Right forelimb (tissue), 1 donor: ENCODE measurements at places on chromosomes 1 and 21.

- no peak for DNase-seq
Measured at GRCh38 chr1:222096883-222097282, 355.0 kb upstream of the DUSP10 start.

- DNase-seq = no peak
Measured at GRCh38 chr1:89622895-89623294, 10.0 kb upstream of the LRRC8C start.

GRCh38 chr1:8010080-8010664, 15.9 kb downstream of the ERRFI1 start:
- DNase-seq = no peak

DNA sequence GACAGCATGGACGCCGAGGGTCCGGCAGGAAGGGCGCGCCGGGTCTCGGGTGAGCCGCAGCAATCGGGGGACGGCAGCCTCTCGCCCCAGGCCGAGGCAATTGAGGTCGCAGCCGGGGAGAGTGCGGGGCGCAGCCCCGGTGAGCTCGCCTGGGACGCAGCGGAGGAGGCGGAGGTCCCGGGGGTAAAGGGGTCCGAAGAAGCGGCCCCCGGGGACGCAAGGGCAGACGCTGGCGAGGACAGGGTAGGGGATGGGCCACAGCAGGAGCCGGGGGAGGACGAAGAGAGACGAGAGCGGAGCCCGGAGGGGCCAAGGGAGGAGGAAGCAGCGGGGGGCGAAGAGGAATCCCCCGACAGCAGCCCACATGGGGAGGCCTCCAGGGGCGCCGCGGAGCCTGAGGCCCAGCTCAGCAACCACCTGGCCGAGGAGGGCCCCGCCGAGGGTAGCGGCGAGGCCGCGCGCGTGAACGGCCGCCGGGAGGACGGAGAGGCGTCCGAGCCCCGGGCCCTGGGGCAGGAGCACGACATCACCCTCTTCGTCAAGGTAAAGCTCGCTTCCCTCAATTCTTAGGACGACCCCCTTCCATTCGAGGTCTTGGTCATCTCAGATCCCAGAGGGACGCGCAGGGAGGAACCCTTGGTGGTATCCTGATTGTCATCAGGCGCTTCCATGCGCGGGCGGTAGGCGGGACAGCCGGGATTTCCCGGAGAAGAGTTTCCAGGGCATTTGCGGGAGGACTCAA, 1.6 kb downstream of the CLIC6 start:
- DNase-seq = no peak

DNA sequence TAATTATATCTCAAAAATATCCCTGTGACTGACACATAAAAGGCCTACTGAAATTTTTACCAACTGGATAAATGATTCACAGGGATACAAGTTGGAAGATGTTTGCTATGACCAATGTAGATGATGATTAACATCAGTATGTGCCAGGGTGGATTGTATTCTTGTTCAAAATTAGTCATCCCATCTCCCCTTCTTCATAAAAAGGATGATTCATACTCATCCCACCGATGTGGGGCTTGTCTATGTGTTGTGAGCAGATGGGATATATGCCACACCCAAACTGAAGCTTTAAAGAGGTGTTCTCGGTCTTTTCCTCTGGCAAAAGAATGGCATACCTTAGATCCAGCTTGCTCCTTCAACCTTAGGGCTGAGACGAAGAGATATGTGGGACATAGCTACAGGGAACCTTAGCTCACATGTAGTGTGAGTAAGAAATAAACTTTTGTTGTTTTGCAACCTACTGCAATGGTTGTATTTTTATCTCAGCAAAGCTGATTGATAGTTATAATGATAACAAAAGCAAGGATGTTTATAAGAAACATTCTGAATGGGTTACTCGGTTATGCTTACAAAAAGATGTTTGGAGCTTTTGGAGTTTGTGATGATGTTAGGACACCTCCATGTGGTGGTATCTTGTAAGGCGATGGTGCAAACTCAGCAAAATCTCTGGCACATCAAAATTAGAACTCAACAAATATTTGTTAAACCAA, 29.4 kb downstream of the SPATA17 start:
- DNase-seq = no peak

DNA sequence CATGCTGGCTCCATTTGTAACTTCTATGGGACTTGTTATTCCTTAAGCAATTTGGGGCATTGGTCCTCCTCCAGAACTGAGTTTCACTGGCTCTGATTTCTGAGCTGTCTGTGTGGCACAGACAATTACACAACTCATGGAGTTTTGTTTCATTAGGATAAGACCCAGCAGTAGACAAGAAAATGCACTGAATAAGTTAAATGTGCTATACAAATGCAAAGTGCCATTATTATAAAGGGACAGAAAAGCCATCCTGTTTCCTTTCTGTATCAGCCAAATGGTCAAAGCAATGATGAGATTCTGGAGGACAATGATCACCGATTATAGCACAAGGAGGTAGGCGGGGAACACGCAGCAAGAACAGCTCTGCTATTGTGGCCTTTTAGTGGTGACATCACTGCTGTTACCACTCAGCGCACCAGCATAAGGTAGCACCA, 81.9 kb downstream of the CNIH3 start:
- no peak for DNase-seq

- no peak for DNase-seq
Measured at GRCh38 chr1:211619033-211619996, 40.4 kb upstream of the SLC30A1 start.

- DNase-seq = no peak
Measured at GRCh38 chr21:16594191-16594590, 864.4 kb downstream of the USP25 start.

GRCh38 chr1:66679140-66679539, 73.1 kb upstream of the DYNLT5 start:
- no peak for DNase-seq

GRCh38 chr1:21550097-21550496, 40.9 kb downstream of the ALPL start:
- DNase-seq = no peak

DNA sequence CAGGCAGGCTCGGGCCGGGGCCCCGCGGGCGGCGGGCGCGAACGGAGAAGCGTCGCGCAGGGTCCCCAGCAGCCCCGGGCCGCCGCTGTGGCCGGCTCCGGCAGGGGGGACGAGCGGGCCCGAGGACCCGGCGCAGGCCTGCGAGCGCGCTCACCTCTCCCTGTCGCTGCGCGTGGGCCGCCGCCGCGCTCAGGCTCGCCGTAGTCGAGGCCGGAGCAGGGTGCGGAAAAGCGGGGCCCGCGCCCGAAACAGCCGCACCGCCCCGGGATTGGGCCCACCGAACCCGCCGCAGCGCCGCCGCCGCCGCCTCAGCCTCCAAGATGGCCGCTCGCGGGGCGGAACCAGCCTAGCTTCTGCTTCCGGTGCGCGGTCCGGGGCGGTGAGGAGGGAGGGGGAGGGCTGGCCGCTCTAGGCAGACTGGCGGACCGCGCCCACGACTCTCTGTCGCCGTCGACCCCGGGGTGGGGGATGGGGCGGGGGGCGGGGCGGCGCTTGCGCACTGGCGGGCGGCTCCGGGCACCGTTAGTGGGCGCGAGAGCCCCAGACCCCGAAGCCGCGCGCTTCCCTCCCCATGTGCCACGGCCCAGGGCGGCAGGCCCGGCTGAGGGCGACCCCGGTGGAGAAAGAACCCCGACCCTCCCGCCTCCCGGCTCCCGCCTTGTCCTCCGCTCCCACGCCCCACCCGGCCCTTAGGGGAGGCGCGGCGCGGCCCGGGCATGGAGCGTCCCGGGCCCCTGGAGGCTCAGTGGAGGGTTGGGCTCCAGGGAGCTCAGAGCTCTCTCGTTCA, at the start of gene UBE2J2:
TSS of gene UBE2J2 (minus strand) at position 343 of the 787 bp plus-strand sequence. CDS start 5,862 bp downstream, outside the sequence.
- peak; percentile 97 for DNase-seq

DNA sequence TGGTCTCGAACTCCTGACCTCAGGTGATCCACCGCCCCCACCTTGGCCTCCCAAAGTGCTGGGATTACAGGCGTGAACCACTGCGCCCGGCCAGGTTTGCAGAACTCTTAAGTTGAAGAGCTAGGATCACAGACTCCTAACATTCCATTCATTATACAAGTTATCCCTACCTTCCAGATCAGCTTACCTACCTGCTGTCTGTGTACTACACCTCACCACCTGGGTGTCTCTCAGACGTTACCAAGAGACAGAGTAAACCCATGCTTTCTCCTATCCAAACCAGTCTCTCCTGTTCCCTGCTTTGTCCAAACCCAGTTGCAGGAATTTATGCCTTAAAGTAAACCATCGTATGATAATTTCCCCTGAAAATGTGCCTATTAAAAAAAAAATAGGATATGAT, 123.0 kb upstream of the L1TD1 start:
- DNase-seq = no peak

- no peak for DNase-seq
Measured at GRCh38 chr1:58764294-58764978, 19.4 kb downstream of the JUN start.

- no peak for DNase-seq
Measured at GRCh38 chr1:38115226-38115625, 68.6 kb upstream of the POU3F1 start.

GRCh38 chr21:38948377-38949069, 142.8 kb downstream of the ETS2 start:
- DNase-seq = no peak

GRCh38 chr1:217024911-217025310, 301.7 kb upstream of the ESRRG start:
- DNase-seq = no peak

DNA sequence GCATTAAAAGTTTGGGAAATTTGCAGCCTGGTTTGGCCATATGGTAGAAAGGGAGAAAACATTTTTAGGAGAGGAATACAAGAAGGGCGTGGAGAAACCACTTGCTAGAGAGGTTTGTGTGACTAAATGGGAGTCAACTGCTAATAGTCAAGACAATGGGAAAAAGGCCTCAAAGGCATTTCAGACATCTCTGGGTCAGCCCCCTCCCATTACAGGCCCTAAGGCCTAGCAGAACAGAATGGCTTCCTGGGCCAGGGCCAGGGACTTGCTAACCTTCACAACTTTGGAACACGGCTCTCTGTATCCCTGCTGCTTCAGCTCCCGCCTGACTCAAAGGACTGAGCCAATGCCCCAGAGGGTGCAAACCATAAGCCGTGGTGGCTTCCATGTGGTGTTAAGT, 752.3 kb upstream of the ADAMTS5 start:
- no peak for DNase-seq

- DNase-seq = no peak
Measured at GRCh38 chr1:111176678-111177077, 23.8 kb downstream of the DENND2D start.

- DNase-seq = no peak
Measured at GRCh38 chr1:31373897-31374486, 1.1 kb upstream of the FABP3 start.

- DNase-seq = no peak
Measured at GRCh38 chr1:39926343-39926793, 24.7 kb upstream of the MYCL start.

DNA sequence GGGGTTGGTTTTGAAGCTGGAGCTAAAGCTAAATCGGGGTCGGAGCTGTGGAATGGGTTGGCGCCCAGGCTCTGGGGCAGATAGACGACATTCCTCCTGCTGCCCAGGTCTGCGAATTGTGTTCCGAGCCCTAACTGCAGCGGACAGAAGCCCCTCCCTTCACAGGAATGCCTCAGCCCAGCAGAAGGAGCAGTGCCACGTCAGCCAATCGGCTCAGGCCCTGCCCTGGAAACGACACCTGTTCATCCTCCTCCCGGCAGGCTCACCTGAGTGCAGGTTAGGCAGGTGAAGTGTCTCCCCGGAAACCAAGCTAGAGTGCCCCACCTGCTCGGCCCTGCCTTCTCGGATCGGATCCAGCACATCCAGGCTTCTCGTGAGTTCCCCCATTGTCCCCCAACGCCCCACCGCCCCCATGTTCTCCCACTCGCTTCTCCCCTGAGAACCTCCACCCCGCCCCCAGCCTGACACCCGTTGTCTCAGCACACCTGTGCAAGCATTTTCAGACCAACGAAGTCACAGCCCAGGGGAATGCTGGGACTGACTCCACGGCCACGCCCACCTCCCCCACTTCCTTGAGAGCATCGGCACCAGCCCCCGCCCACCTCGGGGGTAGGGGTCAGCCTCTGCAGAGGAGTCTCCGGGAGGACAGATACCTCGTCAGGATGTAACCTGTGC, 775 bp downstream of the TMEM125 start:
- DNase-seq = no peak

GRCh38 chr1:39575191-39576015, 1.2 kb downstream of the PABPC4 start:
- peak; percentile 64 for DNase-seq
